Activated CD8-positive, alpha-beta memory T cell treated with anti-CD3 and anti-CD28 coated beads, Interleukin-2, amount 10 ng/mL, durations not matched to agents 7 days and 5 days (primary cell): ENCODE measurements at places on chromosomes 1 and 21. TPM values are rescaled to one million over a fixed set of nuclear protein-coding genes. Genes with fewer than 3 reads are reported as not detected.

DNA sequence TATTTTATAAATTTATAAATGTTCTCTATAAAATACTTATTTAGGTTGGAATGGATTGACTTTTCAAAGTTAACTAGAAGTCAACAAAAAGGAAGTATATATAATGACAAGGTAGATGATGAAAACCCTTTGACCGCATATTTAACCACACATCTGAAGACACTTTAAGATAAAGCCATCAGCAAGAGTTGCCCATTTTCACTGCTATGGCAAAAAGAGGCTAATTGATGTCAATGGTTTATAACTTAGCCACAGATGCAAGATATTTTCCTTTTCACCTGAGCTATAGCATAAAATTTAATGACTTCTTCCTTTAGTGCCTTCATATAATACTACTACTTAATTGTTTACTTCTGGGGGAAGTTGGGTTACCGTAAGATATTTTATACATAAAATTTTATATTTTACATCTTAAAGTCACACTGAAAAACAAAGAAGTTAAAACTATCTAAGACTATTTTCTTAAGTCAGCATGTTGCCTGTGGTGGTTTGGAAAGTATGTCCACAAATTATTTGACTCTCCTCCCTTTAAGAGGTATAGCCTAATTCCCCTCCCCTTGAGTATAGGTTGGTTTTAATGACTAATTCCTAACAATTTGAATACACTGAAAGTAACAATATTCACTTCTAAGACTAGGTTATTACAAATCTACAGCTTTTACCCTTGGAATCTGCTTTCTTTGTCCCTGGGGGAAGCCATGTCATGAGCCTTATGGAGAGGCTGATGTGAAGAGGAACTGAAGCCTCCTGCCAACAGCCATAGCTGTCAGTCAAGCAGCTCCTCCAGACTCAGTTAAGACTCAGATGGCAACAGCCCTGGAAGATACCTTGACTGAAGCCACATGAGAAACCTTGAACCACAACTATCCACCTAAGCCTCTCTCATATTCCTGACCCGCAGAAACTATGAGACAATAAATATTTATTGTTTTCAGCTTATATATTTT is 40.3 kb upstream of the LRRC8B start:
- H3K27me3 ChIP-seq = no peaks in the 10 kb centered on the region
- no peak for DNase-seq
- H3K27ac ChIP-seq = no peak overlapping the region
- no peak overlapping the region for H3K4me3 ChIP-seq
- peaks cover 29% of the 10 kb centered on the region for H3K4me1 ChIP-seq

DNA sequence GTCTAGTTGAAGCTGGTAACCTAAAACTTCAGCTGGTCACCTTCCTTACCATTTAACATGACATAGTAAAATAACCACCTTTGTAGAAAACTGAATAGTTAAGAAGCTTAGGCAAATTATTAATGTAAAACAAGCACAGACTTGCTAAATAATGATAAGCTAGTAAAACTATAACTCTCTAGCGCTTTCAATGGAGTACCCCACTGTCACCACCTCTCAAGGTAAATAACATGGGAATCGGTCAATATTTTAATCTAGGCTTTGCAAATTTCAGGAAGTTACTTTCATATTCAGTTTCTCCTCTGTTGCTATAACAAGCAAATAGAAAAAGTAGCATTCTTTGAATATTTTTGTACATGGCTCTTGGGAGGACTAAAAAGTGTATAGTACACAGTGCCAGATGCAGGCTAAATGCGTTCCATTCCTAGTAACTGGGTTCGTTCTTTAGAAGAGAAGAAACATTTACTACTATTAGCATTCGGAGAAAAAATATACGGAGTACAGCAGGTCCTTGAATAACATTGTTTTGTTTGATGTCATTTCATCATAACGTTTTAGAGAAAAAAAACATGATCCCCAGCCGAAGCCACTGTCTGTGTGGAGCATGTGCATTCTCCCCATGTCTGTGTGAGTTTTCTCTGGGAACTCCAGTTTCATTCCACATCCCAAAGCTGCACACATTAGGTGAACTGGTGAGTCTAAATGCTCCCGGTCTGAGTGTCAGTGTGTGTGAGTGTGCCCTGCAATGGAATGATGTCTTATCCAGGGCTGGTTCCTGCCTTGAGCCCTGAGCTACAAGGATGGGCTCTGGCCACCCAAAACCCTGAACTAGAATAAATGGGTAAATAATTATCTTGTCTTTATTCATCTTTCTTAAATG is 52.5 kb downstream of the EPRS1 start:
- H3K27me3 ChIP-seq = no peaks in the 10 kb centered on the region
- DNase-seq = no peak
- H3K36me3 ChIP-seq = peaks cover 30% of the 10 kb centered on the region
- no peaks in the 10 kb centered on the region for H3K4me1 ChIP-seq

ARHGEF10L gene
- not detected for total RNA-seq

DNA sequence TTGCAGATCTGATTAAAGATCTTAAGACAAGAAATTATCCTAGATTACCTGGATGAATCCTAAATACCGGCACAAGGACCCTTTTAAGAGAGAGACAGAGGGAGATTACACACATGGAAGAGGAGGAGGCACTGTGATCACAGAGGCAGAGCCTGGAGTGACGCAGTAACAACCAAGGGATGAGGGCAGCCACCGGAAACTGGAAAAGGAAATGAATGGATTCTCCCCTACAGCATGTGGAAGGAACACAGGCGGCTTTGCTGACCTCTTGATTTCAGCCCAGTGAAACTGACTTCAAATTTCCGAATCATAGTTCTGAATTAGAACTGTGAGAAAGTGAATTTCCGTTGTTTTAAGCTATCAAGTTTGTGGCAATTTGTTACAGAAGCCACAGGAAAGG is 50.2 kb upstream of the IVNS1ABP start:
- no peak for DNase-seq
- H3K4me3 ChIP-seq = no peak overlapping the region
- peaks cover 28% of the 10 kb centered on the region for H3K36me3 ChIP-seq
- H3K27me3 ChIP-seq = peaks cover 3% of the 10 kb centered on the region

- H3K4me3 ChIP-seq = no peak overlapping the region
- H3K27me3 ChIP-seq = peaks cover 49% of the 10 kb centered on the region
- H3K4me1 ChIP-seq = peaks cover 10% of the 10 kb centered on the region
- no peak overlapping the region for H3K27ac ChIP-seq
Measured at GRCh38 chr1:201737352-201738060, 91.5 kb upstream of the IPO9 start.

TNFRSF14 gene
- total RNA-seq = 111 TPM

DNA sequence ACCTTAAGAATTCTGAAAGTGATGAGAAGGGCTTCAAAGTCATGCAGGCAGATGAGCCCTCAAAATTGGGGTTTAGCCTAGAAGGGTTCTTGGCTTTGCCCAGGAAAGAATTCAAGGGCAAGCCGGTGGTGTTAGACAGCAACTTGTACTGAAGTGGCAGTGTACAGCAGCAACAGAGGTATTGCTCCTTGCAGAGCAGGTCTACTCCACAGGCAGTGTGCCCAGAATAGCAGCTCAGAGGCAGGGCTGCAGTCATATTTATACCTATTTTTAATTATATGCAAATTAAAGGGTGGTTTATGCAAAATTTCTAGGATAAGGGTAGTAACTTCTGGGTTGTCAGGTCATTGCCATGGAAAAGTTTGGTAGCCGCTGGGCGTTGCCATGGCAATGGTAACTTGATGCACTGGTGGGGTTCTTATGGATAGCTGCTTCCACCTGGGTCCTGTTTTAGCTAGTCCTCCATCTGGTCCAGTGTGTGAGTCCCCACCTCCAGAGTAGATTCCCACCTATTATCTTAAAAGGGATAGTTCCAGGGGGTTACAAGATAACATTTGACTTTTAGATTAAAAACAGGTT is 57.9 kb upstream of the CR2 start:
- DNase-seq = no peak
- H3K4me3 ChIP-seq = no peak overlapping the region
- peaks cover 6% of the 10 kb centered on the region for H3K27me3 ChIP-seq
- no peaks in the 10 kb centered on the region for H3K4me1 ChIP-seq
- no peak overlapping the region for H3K27ac ChIP-seq

DNA sequence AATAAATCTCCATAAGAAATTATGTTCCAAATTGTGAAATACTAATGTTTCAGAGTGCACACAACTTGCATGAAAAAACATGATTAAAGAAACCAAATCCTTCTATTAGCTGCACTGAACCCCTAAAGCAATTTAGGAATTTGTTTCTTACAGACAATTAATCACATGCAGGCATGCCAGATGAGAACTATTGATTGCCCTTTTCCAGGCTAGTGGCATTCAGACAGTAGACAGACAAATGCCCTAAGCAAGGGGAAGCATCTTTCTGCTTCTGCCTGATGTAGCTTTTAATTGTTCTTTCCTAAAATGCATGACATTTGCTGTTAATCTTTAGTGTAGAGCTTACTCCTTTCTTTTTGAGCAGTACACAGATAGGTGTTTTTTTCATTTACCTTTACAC is 229.5 kb downstream of the DPYD start:
- H3K27me3 ChIP-seq = no peaks in the 10 kb centered on the region
- H3K4me1 ChIP-seq = no peaks in the 10 kb centered on the region
- no peak overlapping the region for H3K4me3 ChIP-seq
- H3K36me3 ChIP-seq = peaks cover 13% of the 10 kb centered on the region

GRCh38 chr1:29635501-29636263 is 399.4 kb downstream of the PTPRU start:
- H3K4me1 ChIP-seq = no peaks in the 10 kb centered on the region
- no peak overlapping the region for H3K27ac ChIP-seq

GRCh38 chr1:153612755-153613331 is at the start of gene S100A16:
Gene S100A16 (minus strand): TSS chr1:153613137. CDS start chr1:153608151, 4,986 bp downstream.
- no peak within 1 kb of the TSS for H3K27ac ChIP-seq
- no peak within 1 kb of the TSS for H3K4me3 ChIP-seq
- H3K27me3 ChIP-seq = no peaks in the 10 kb centered on the region
- H3K4me1 ChIP-seq = no peaks in the 10 kb centered on the region
